ENCODE measurements at places on chromosomes 6 and 20.

DNA sequence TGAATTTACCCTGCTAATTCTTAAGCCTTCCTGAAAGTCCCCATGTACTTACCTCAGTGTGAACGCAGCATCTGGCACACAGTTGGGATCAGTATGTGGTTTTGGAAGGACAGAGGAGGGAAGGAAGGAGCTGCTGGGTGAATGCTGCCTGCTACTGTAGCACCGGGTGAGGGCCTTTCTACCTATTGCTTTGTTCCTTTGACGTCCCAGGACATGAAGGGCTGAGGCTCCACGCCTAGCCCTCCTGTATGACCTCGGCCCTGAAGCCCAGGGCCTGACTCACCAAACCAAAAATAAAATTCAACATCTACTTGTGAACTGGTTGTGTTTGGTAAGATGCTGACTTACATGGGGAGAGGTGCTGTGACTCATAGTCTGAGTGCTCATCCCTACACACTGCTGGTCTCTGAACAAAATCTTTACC is 51.1 kb downstream of the ARID1B start:
- DNase-seq: no peak

- no peak for DNase-seq
Measured at GRCh38 chr20:20253744-20254330, 114.1 kb upstream of the INSM1 start.

DNA sequence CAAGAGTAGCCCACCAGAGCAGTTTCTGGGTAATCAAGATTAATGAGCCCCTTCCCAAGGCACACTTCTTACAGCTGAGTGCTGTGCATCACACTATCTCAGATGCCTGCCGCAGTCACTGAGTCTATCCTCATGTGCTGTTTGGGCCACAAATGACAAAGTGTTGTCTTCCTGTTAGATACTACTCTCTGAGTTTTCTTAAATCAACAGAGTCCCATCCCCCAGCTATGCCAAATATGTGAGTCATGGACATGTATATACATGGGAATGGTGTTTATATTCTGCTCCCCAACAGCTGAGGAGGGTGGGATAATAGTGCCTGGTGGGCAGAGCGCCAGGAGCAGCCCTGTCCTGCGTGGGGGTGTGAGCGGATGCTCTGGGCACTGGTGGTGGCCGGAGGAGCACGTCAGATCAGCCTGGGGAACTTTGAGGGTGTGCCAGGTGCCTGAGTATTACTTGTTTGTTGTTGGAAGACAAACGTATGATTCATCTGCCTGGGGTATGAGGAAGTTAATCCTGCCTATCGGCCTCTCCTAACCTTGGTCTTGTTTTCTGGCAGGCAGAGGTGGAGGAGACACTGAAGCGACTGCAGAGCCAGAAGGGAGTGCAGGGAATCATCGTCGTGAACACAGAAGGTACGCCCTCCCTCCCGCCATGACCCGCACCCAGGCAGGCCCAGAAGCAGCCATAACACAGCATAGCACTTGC is 9.6 kb downstream of the DYNLRB1 start:
- no peak for DNase-seq

GRCh38 chr6:132132422-132132821 is 181.2 kb upstream of the CCN2 start:
- no peak for DNase-seq

DNA sequence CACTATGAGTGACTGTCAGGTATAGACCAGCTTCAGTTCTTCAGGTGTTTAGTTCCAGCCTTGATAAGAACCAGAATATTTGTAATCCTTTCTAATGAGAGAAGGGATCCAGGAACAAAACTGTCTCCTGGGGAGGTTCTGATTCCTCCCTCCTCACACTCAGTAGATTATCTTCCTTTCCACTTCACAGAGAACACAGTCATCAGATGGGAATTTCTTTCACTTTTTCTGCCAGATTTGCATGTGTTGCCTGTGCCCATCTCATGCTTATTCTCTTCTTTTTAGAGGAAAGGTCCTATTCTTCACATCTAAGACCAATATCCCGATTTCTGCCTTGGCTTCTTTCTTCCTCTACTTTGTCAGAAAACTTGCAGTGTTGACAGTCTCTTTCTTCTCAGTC is 50.8 kb downstream of the CD109 start:
- no peak for DNase-seq

- DNase-seq: no peak
Measured at GRCh38 chr20:2984028-2984501, 59.4 kb upstream of the GNRH2 start.

GRCh38 chr20:44099832-44100231 is 87.2 kb downstream of the JPH2 start:
- DNase-seq: no peak

- DNase-seq: no peak
Measured at GRCh38 chr6:7067305-7067704, 40.5 kb upstream of the RREB1 start.

DNA sequence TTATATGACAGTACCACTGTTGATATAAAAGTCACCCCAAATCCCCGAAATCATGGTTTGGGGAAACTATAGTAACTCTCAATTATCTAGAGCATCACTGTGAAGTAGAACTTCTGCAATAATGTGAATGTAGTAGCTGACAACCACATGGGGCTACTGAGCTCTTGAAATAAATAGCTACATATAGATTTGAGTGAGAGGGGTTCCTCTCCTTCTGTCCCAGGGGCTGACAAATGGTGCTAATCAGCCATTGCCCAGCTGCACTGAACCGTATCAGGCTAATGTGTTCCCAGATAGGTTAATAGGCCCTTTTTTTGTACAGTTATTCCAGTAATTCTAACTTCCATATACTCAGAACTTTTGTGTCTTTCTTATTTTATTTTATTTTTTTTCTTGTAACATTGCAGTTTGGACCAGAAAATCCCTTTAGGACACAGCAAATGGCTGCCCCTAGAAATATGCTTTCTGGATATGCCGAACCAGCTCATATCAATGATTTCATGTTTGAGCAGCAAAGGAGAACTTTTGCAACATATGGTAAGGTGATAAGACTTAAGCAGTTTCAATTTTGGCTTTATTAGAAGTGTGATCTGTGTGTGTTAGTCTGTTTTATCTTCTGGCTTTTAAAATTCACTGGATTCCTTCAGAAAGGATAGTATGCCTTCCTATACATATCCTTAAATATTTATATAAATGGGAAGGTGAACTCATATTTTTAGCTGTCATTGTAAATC is 21.1 kb downstream of the CDC40 start:
- no peak for DNase-seq

GRCh38 chr6:44599672-44600071 is 212.2 kb downstream of the CDC5L start:
- no peak for DNase-seq

- DNase-seq: no peak
Measured at GRCh38 chr6:145763742-145764141, 28.4 kb upstream of the EPM2A start.

DNA sequence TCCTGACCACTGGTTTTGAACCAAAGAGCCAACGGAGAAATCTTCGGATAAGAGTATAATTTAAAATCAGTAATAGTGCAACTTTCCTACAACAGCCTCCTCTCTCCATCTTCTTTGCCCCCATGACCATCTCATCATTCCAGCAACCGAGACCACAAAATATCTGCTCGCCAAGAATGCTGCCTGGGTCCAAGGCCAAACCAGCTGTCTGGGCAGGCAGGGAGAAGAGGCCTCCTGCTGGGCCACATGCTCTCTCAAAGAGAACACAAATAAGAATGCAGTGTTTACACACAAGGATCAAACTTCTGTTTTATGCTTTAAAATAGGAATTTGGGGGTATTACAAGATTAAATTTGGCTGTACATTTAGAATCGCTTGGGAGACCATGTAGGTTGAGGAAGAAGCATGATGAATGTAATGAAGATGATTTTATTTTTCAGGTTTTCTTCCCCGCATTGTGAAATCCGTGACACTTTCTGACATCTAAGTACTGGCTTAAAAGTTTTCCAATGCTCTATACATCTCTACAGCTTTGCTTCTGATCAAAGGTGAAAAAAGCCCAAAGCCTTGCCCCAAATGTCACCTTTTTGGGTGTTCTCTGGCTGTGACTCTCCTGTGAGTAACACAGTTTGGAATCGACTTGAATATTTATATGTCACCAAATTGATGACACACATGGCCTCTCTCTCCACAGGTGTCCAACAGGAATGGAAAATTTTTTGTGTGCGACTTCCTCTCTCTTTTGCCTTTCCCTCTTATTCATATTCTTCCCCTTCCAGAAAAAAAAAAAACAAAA is 79.4 kb upstream of the PROKR2 start:
- DNase-seq: no peak

- DNase-seq: no peak
Measured at GRCh38 chr6:113362301-113363047, 494.7 kb upstream of the MARCKS start.

DNA sequence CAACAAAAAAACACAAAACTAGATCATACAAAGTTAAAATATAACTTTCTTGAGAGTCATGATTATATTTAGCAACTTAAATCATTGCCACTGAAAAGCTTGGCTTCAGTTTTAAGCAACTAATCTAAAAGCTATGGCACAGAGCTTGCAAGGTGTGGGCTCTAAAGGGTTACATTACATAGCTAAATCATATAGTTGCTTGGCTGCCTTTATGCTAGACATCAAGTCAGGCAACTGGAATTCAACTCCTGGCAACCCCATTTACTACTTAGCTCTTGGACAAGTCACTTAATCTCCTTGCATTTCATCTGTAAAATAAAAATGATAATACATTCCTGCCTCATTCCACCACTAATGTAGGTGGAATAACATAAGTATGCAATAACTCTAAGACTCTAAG is 40.9 kb upstream of the GCM1 start:
- no peak for DNase-seq

DNA sequence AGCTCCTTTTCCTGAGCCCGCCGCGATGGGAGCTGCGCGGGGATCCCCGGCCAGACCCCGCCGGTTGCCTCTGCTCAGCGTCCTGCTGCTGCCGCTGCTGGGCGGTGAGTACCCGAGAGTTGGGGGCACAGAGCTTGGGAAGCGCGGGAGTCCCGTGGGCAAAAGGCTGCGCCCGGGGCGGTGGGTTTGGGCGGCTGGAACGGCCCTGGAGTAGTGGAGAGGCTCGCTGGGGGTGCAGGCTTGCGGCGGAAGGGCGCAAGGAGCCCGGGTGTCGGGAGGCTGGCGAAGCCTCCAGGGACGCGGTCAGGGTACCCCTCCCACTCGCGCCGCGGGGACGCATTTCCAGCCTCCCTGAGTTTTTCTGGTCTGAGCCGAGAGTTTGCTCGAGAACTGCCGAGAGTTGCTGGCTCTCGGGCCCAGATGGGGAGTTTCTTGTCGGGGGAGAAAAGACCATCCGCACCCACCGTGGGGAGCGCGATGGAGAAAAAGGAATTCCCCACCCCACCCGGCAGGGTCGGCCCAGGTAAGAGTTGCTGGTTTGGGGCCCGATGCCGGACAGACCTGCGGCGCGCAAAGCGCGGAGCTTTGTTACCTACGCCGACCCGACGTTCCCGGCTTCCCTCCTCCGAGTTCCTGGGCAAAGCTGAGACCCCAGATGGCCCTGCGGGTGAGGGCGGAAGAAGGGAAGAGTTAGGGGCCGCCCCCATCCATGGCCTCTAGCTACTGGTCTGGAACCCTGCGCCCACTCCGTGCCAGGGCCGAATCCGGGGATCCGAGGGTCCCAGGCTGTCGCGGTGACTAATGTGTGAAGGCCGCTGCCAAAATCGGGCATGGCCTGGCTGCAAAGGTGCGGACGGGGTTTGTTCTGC is 584 bp downstream of the PTK7 start:
- no peak for DNase-seq

- DNase-seq: no peak
Measured at GRCh38 chr6:7974938-7975763, 64.6 kb upstream of the TXNDC5 start.

DNA sequence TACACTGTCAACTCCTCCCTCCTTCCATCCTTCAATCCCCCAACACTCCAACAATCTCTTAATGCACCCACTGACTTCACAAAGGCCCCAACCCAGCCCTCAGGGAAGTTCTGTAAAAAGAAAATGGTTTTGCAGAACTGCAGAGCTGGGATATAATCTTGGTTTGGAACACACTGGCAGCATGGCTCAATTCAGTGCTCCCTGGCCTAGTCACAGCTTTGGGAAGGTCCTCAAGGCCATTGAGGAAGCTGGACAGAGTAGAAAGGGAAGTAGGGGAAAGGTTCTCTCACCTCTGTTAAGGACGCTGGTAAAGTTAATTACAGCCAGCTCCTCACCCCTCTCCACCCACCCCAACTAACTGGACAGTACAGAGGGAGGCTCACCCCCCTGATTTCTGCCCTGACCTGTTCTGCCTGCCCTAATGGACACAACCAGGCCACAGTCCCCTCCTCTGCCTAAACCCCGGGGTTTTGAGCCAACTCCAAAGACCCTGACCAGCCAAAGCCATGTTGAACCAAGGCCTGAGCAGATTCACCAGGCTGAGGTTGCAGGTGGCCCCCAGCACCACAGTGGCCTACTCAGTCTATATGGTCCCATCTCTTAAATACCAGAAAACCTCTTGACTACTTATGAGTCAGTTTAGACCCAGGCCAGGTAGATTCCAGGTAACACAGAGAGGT is 49.2 kb downstream of the MAFB start:
- no peak for DNase-seq

- DNase-seq: no peak
Measured at GRCh38 chr20:31580706-31581105, 24.4 kb upstream of the ID1 start.

- DNase-seq: no peak
Measured at GRCh38 chr6:110352563-110353262, 5.4 kb downstream of the METTL24 start.

DNA sequence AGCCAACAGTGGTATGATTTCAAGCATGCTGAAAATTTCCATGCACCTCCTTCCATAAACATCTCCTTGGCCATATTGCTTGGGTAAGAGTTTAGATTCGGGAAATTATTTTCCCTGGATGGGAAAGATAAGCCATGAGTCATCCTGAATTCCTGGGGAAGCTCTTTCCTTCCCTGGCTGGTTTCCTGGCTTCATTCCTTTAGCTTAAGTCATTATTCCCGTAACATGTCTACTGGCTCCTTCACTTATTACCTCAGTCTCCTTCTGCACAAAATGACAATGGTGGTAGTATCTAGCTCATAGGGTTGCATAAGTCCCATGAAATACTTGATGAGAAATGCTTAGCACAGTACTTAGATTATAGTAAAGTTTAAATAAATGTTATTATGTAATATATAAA is 27.6 kb downstream of the TINAG start:
- no peak for DNase-seq

DNA sequence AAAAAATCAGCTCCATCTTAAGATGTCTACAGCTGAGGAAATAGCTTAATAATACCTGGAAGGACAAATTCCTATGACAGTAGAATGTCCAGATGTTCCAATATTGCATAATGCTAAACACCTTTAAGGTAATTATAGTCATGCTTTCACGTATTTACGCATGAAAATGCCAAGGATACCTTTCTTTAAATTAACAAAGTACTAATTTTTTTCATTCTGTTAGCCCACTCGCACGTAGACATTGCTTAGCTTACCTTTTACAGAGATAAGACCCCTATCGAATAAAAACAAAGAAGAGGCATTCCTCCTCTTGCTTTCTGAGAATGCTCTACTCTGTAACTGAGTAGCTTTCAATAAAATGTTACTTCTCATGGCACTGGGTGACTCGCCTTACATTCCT is 4.4 kb upstream of the GSTA4 start:
- no peak for DNase-seq

GRCh38 chr6:96116674-96117073 is 100.9 kb downstream of the FUT9 start:
- no peak for DNase-seq

Data from stimulated activated CD8-positive, alpha-beta memory T cell treated with anti-CD3 and anti-CD28 coated beads, Interleukin-7, amount 100 ng/mL, for 4 hours (primary cell).